Calu3 (cell line): ENCODE measurements at places on chromosomes 12 and 14. TPM values are rescaled to one million over a fixed set of nuclear protein-coding genes. Genes with fewer than 3 reads are reported as not detected.

- no peaks in the 10 kb centered on the region for H3K27me3 ChIP-seq
- DNase-seq, result no peak
- H3K27ac ChIP-seq, result no peak overlapping the region
- no peak overlapping the region for H3K4me3 ChIP-seq
Measured at GRCh38 chr12:111643427-111643826, 42.3 kb downstream of the BRAP start.

DNA sequence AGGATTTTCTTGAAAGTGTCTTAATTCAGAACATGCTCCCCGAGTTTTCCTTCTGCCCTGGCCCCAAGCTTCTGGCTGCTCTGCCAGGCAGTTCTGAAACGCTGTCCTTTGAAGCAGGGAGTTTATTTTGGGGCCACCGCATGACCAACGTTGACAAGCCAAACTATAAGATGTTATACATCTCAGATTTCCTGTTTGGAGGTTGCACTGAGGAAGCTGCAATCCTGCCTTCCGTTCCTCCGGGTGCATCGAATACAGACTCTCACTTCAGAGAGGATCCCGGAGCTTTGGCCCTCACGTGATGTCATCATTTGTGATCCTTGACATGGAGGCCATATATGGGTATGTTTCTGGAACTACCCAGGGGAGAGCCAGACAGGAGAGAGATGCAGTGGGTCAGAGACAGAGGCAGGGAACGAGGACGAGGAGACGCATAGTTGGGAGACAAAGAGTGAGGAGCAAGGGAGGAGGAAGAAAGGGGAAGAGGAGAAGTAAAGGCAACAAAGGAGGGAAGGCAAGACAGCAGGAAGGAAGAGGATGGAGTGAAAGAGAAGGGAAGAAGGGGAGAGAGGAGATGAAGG lies at the start of gene ASB2:
ASB2 (minus strand) TSS at position 94 of the 581 bp plus-strand sequence. CDS start 12,031 bp downstream, outside the sequence.
- H3K4me1 ChIP-seq, result no peaks in the 10 kb centered on the region
- no peak within 1 kb of the TSS for H3K27ac ChIP-seq
- no peak for DNase-seq
- no peak within 1 kb of the TSS for H3K4me3 ChIP-seq

The PGF gene
- total RNA-seq, result 1.2 and 2.1 TPM in 2 replicates

- no peaks in the 10 kb centered on the region for H3K4me1 ChIP-seq
- no peak for DNase-seq
- H3K27ac ChIP-seq, result no peak overlapping the region
- H3K27me3 ChIP-seq, result no peaks in the 10 kb centered on the region
- no peak overlapping the region for H3K4me3 ChIP-seq
Measured at GRCh38 chr12:58818546-58818945, 101.8 kb downstream of the LRIG3 start.

GRCh38 chr14:23442721-23443356 lies 7.4 kb upstream of the MYH7 start:
- peaks cover 64% of the 10 kb centered on the region for H3K27me3 ChIP-seq
- H3K27ac ChIP-seq, result no peak overlapping the region
- H3K4me1 ChIP-seq, result peaks cover 9% of the 10 kb centered on the region

The RNF31 gene
- 95.9 and 103 TPM in 2 replicates for total RNA-seq

DNA sequence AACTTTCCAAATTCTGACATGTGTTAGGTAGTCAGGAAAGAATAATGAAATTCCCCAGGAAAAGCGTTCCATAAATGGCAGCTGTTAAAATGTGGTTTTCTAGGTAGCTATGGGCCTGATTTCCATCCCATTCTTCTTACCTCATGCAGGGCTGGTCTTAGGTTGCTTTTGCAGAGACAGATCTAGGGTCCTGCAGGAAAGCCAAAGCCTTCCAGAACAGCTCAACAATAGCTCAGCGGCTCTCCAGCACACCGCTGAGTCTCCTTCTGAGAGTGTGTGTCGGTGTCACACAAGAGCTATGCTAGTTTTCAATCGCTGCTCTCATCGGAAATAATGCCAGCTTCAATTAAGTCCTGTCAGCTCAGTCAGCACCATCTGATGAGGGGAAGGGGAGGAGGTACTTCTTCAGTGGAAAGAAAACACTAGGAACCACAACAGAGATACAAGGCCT lies 106.7 kb downstream of the TMEM30B start:
- peaks cover 18% of the 10 kb centered on the region for H3K36me3 ChIP-seq
- no peak overlapping the region for H3K27ac ChIP-seq
- no peak for DNase-seq
- H3K27me3 ChIP-seq, result no peaks in the 10 kb centered on the region
- peaks cover 33% of the 10 kb centered on the region for H3K4me1 ChIP-seq

- H3K36me3 ChIP-seq, result no peaks in the 10 kb centered on the region
- H3K27ac ChIP-seq, result peak overlapping the region; percentile 67
- DNase-seq, result no peak
- H3K4me3 ChIP-seq, result no peak overlapping the region
- H3K4me1 ChIP-seq, result peaks cover 27% of the 10 kb centered on the region
- no peaks in the 10 kb centered on the region for H3K27me3 ChIP-seq
Measured at GRCh38 chr14:35196571-35196970, 74.2 kb downstream of the PRORP start.
